ENCODE measurements at places on chromosomes 6 and 20.

- DNase-seq: no peak
These were observed 7.8 kb downstream of the MAVS start for GRCh38 chr20:3854462-3854871.

GRCh38 chr20:58649288-58650180, 1.5 kb upstream of the STX16 start:
- DNase-seq: no peak

DNA sequence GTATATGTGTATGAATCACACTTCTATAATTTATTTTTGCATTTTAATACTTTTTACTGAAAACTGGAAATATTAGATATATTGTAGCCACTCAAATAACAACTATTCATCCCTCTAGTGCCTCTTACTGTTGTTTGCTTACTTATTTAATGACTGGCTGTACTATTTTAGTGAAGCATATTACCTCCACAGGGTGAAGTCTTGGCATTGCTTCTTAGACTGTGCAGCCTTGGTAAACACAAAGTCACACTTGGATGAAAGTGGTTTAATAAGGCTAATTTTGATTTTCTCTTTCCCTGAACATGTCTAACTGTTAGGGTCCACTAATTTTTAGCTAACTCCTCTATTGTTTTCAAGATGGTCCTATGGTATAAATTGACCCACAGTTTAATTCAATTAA, 1043.2 kb upstream of the ADGRB3 start:
- no peak for DNase-seq

- no peak for DNase-seq
These were observed 67.2 kb downstream of the FOXO3 start for GRCh38 chr6:108627692-108628550.

- DNase-seq: no peak
These were observed 457.2 kb downstream of the KIF16B start for GRCh38 chr20:16115911-16116552.

DNA sequence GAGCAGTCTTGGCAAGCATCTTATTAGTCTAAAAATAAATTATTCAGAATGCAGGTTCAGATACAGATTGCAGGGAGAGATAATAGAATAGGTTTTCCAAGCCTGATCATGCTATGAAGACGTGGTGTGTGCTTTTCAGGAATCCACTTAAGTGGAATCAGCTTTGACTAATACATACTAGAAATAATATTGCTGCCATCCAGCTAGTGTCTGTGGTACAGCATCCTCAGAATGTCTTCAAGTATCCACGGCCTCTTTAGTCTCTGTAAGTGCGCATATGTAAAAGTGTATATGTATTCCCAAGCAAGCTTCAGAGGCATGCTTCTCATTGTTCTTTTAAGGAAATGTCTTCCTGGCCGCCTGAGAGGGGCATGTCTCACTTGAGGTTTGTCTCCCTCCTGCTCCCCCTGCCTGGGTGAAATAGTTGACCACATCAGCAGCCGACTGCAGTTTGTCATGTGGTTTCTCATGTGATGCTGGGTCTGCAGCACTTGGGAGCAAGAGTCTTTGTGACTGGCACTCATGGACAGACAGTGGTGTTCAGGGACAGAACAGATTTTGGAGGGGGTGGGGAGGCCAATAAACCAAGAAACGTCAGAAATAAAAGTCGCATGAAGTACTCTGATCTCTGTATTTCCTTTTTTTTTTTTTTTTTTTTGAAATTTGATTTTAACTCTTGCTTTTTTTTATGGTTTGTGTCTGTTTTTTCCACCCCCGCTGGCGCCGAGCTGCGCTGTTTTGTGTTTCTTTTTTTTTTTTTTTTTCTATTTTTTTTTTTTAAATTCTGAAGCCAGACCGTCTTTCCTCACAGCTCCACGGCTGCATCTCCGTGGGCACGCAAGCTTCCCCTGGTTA, 150.8 kb downstream of the PRL start:
- peak; percentile 70 for DNase-seq

GRCh38 chr6:112296694-112297093, 42.3 kb upstream of the LAMA4 start:
- no peak for DNase-seq

DNA sequence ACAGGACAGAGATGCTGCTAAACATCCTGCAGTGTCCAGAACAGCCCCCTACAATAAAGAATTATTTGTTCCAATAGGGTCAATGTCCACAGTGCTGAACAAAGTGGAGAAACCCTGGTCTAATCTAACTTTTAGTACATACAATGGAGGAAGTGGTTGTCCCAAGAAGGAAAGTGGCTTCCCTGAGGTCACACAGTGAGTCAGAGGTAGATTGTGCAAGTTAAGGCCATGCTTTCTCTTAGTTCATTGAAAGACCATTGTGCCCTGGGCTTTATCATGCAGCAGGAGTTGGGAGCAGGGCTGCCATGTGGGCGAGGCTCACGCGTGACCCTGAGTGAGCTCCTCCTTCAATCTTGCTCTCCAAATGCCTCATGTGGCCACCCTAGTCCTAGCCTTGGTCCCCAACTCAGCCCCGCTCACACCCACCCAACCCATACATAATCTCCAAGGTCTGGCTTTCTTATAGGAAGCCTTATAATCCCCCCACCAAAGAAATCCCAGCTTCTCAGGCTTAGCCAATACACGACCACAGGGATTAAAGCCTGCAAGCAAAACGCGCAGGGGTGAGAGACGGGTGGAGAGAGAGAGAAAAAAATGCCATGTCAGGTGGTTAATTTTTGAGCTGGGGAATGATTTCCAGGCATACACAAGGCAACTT, 19.9 kb downstream of the SLC13A3 start:
- no peak for DNase-seq

- peak; percentile 75 for DNase-seq
These were observed 23.6 kb upstream of the WFDC2 start for GRCh38 chr20:45445805-45446562.

GRCh38 chr6:19452495-19452894, 384.7 kb upstream of the ID4 start:
- DNase-seq: no peak

GRCh38 chr6:106469882-106470281, 109.4 kb downstream of the CRYBG1 start:
- DNase-seq: no peak

- DNase-seq: peak; percentile 62
These were observed 50.9 kb upstream of the CCDC28A start for GRCh38 chr6:138722425-138723371.

DNA sequence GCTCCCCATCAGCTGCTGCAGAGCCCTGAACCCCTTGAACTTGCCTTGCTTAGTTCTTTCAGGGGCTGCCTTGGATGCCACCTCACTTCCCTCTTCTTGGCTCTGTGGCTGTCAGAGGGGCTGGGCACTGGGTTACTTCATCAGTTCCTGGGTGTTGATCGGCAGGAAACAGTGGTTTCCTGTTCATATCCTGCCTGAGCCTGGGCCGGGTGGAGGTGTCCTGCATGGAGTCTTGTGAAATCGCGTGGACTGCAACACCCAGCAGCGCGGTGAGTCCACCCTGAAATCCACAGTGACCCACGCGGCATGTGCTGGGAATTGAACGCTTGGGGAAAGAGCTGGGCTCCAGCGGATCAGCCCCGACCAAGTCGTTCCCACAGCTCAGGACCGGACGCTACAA, 97.5 kb downstream of the CDH26 start:
- DNase-seq: peak; percentile 24

DNA sequence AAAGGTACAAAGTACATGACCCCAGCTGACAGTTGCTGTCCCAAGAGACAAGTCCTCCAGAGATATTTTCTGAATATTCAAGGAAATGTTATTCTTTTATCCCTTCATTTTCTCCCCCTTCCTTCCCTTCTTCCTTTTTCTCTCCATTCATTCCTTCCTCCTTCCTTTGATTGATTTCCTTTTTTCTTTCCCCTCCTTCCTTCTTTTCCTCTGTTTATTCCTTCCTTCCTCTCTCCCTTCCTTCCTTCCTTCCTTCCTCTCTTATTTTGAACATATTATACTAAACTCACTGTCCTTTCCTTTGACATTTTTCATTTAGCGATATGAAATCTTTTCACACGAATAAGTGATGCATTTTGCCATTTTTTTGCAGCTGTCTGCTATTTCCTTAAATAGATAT, 73.2 kb upstream of the HDDC2 start:
- DNase-seq: no peak

DNA sequence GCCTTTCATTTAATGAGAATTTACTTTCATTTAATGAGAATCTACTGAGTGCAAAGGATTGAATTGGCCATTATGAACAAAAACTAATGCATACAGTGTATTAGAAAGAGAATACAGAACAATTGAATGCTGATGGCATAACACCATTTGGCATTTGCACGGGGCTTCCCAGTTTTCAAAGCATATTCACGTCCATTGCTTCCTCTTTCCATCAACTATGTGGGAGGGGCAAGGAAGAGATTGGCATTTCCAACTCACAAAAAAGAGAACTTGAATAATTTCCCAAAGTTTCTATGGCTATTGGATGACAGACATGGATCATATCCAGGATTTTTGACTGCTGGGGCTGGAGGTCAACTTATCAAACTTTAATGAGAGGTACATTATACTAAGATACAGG, 23.2 kb upstream of the ARG1 start:
- no peak for DNase-seq

DNA sequence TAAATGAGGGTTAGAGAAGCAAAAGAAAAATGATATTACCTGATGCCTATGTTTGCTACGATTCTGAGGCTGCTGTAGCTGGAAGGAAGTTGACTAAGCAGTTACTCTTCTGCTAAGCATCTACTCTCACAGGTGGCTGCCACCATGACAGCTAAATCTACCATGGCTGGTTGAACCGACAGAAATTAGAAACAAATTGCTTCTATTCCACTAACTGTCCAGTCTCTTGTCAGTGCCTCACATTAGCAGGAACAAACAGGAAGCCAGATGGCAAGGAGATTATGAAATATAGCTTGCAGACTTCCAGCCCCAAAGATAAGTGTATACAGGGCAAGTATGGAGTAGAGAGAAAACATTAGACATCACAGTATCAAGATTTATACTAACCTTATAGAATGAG, 59.4 kb upstream of the TMEM200A start:
- no peak for DNase-seq

- no peak for DNase-seq
These were observed 196.8 kb downstream of the ADGB start for GRCh38 chr6:146795479-146796133.

DNA sequence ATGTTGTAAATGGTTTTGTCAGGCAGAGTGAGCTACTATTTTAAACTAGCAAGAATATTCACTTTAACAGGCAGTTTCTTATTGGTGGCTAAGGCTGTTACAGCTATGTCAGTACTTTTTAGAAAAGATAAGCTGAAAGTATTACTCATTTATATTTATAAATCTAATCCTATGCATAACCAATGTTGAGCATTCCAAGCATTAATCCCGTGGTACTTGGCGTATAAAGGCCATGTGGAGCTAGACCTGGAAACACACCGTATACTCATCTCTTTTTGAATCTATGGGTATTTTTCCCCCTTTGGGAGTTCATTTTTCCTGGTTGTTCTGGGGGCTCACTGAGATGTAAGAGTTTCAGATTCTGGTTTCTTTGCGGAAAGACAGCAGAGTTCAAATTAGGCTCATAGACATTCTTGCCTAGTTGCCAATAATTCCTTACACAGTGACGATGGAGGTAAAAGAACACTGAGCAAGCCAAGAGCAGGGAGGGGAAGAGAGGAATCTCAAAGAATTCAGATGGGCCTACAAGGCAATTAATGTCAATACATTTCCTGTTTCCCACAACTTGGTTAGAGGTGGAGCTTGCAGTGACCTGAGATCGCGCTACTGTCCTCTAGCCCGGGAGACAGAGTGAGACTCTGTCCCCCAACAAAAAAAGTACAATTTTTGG, 211.5 kb downstream of the SOX4 start:
- DNase-seq: no peak

All from urothelium cell line (cell line).